ENCODE measurements at places on chromosomes 3 and 15.

DNA sequence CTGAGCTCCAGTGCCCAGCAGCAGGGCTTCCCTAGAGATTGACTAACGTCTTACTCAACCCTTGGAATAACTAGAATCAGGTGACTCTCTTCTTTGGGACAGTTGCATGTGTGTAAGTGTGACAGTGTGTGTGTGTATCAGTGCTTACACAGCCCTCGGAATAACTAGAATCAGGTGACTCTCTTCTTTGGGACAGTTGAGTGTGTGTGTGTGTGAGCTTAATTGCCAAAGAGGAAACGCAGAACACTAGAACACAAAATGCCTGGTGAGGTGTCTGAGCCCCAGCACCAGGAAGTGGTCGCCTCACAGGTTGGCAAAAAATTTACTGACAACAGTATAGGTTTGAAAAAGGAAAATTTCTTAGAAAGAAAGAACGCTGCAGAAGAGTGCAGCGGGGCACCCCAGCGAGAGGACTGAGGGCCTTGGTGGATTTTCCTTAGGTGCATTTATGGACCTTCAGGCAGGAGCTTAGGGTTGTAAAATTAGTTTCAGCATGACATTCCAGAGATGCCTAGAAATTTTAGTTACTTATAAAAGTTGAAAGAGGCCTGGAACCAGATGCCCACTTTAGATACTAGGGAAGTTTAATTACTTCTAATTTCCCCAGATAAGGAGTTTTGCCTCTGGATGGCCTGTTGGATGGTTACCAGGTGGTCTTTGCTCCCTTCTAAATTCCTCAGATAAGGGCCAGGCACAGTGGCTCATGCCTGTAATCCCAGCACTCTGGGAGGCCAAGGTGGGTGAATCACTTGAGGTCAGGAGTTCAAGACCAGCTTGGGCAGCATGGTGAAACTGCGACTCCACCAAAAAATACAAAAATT, 3.7 kb upstream of the WDR82 start:
- no peak for DNase-seq

- DNase-seq, result no peak
Observed at GRCh38 chr15:68411343-68411675, 20.7 kb downstream of the ITGA11 start.

GRCh38 chr15:91970142-91970541, 116.6 kb downstream of the SLCO3A1 start:
- no peak for DNase-seq

DNA sequence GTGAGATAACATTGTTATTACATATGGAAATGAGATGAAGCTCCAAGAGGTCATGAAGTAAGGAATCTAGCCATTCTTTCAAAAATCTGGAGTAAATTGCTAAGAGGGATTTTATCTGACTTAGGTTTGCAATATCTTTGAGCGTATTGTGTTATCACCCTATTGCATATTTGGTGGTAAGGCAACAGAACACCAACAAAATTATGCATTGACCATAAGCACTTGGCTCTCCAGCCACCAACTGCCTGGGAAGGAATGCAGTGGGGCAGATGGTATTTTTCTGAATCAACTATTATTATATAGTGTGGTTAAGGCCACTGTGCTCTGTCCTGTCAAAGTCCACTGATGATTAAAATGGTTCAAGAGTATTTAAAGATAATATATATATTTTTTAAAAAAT, 287.9 kb upstream of the SEMA6D start:
- DNase-seq, result no peak

- no peak for DNase-seq
Observed at GRCh38 chr3:194440756-194441155, 41.7 kb upstream of the GP5 start.

All from pulmonary artery endothelial cell (primary cell).